NCI-H1417 treated with DMSO at 0.1 percent for 48 hours (cell line): ENCODE measurements at places on chromosomes 2 and 18.
A peak's percentile ranks its signal among the peaks of the same experiment; 100 is the strongest.

- DNase-seq: no peak
Observed at GRCh38 chr2:230330725-230331124, 3.7 kb downstream of the SP140L start.

DNA sequence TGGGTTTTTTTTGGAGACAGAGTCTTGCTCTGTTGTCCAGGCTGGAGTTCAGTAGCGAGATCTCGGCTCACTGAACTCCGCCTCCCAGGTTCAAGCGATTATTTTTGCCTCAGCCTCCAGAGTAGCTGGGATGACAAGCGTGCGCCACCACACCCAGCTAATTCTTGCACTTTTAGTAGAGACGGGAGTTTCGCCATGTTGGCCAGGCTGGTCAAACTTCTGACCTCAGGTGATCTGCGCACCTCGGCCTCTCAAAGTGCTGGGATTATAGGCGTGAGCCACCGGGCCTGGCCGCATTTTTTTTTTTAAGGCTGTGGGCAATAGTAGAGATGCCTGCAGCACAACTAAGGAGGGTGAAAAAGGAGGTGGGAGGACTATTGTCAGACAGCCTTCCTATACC, 41.7 kb upstream of the ZNF532 start:
- no peak for DNase-seq

DNA sequence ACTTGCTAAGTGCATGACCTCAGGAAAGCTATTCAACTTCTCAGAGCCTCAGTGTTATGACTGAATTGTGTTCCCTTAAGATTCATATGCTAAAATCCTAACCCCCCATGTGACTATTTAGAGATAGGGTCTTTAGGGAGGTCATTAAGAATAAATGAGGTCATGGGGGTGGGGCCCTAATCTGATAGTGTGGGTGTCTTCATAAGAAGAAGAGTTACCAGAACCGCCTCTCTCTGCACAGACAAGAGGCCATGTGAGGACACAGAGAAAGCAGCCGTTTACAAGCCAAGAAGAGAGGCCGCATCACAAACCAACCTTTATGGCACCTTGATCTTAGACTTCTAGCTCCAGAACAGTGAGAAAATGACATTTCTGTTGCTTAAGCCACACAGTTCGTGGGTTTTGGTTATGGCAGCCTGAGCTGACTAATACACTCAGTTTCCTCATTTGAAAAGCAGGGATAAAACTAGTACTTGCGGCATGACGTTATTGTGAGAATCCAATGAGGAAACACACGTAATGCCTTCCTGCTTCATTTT, 9.9 kb downstream of the SH2D6 start:
- no peak for DNase-seq

DNA sequence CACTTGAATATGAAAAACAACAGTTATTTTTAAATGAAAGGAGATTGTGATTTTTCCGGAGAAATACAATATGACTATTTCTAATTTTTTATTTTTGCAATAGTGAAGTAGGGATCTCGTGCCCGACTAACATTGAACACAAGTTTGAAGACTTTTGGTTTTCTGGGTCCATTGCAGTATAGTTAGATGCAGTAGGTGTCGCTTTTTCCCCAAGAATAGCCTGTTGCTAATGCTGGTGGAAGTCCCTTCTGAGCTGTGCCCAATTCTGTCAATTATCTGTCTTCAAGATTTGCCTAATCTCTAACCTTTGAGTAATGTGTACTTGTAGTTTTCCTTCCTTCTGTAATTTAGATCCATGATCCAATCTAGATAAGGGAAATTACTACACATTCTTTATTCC, 36.5 kb downstream of the SEMA4F start:
- peak; percentile 8 for DNase-seq

DNA sequence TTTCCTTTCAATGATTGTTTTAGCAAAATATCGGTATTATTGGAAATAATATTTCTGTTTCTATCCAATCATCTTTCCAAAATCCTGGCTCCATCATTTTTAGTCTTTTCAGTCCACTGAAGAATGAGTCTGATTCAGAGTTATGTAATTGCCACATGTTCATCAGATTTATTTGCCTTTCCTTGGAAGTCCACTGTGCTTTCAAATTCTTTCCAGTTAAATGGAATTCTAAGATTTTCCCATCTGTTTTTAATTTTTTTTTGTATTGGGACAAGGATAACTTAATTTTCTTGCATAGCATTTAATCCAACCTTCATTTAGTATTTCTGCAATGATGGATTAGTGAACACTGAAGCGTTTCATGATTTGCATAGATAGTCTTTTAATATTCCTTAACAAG, 521.5 kb upstream of the NRXN1 start:
- no peak for DNase-seq

GRCh38 chr2:74481961-74482800, 617 bp downstream of the CCDC142 start:
- no peak for DNase-seq

DNA sequence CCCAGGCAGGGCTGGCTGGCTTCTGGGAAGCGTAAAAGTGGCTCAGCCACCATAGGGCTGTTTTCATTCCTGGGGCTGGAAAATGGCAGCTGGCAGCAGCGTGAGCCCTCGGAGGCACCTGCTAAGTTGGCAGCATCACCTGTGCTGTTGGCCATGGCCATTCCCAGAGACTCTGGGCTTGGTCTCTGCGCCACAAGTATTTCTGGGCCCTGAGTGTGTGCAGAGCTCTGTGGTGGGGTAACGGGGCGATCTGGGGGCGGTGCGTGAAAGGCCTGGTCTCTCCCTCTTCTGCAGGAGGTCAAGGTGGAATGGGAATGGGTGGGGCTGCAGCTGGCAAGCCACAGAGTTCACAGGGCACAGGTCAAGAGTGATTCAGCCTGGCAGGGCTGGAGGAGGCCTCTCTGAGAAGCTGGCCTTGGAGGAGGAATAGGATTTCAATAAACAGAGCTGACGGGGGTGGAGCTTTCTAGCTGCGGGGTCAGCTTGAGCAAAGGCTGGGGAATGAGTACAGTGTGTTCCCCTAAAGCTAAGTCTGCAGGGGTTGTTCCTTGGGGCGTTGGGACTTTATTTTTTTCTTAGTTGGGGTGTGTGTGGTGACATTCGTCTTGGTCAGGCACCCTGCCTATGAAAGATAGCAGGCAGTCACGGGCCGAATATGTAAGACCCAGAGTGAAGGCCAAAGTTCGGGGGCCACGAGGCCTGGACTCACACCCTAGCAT, 10.3 kb upstream of the NTSR2 start:
- no peak for DNase-seq

DNA sequence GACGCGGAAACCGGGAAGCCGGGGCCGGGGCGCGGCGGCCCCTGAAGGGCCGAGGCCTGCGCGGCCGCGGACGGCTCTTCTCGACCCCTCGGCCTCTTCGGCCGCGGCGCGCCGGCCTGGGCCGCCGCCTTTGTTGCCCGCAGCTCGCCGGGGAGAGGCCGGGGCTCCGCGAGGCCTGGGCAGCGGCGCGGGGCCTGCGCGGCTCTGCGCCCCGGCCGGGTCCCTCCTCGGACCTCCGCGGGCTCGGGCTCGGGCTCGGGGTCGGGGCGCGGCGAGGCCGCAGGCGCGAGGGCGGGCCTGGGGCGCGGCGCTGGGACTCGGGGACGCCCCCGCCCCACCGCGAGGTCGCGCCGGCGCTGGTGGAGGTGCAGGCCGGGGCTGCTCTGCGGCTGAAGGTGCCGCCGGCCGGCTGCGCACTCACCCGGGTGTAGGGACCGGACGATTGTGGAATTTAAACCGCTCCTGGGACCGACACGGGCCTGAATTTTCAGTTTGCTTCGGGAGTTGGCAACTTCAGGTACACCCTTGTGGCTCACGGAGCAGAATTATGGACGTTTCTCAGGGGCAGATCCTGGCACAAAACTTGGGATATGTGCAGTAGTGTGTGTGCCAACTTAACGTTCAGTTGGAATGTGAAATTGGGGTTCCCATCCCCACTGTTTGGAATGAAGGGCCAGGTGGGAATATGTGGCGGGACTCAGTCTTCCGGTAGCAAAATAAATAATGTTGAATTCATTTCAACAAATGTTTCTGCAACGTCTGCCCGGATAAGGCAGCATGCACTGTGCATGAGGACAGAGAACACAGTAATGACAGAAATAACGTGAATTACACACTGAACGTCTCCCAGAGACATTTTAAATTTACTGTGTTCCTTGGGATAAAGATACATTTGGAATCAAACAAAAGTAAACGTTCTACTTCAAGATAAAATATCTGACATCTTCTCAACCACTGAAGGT, 787 bp downstream of the SOCS6 start:
- no peak for DNase-seq

DNA sequence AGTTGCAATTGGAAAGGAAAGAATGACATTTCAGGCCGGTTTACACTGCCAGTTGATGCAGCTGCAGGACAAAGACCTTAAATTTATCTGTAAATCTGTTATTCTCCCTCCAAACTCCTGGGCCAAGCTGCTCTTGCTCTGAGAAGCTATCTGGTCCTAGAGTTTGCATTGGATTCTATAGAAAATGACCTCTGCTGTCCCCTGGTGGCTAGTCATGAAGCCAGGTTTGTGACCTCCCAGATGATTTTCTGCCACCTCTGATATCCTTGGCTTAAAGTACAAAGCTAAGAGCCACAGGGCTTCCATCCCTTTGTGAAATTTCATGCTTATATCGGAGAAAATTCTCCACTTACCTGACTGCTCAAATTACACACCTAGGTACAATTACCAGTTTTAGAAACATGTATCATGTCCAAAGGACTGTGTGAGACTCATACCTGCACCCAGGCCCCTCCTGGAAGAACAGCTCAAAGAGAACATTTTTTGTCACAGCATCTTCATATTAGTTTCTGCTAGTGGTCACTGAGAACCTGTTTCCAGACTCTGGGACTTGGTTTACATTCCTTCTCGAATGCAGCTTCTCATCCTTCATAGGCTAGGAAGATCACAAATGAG, 28.9 kb upstream of the IER3IP1 start:
- peak; percentile 4 for DNase-seq

GRCh38 chr18:23151414-23152099, 16.3 kb downstream of the CABLES1 start:
- no peak for DNase-seq

- no peak for DNase-seq
Observed at GRCh38 chr18:74544898-74545297, 10.6 kb downstream of the CNDP1 start.

GRCh38 chr2:10163498-10164486, 41.3 kb downstream of the RRM2 start:
- DNase-seq: no peak

- DNase-seq: no peak
Observed at GRCh38 chr18:67222887-67223286, 293.6 kb downstream of the DSEL start.

- no peak for DNase-seq
Observed at GRCh38 chr2:48346124-48346536, 183.8 kb upstream of the STON1 start.

DNA sequence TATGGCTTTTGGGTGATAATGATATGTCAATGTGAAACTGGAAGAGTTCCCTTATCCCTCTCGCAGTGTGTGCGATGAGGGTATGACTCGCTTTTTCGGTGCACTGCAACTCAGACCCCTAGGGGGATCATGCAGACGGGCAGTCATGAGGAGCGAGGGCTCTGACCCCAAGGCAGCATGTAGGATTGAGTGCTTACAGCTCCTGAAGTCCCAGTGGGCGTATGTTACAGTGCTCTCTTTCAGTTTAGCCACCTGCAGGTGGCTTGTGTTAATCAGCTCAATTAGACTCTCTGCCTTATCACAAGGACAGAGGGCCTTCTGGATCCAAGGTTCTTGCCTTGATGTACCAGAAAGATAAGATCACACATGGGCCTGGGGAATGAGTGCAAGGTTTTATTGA, 1269.9 kb upstream of the GYPC start:
- DNase-seq: no peak

- DNase-seq: no peak
Observed at GRCh38 chr2:145068509-145068908, 548.6 kb upstream of the ZEB2 start.

- no peak for DNase-seq
Observed at GRCh38 chr18:12860530-12860929, 23.5 kb downstream of the PTPN2 start.

- no peak for DNase-seq
Observed at GRCh38 chr2:235595422-235596010, 101.7 kb downstream of the AGAP1 start.

- DNase-seq: no peak
Observed at GRCh38 chr2:43240766-43241150, 14.4 kb upstream of the ZFP36L2 start.

GRCh38 chr2:113206251-113206650, 32.5 kb downstream of the PSD4 start:
- no peak for DNase-seq

- DNase-seq: no peak
Observed at GRCh38 chr2:170878505-170878904, 50.5 kb upstream of the GORASP2 start.

DNA sequence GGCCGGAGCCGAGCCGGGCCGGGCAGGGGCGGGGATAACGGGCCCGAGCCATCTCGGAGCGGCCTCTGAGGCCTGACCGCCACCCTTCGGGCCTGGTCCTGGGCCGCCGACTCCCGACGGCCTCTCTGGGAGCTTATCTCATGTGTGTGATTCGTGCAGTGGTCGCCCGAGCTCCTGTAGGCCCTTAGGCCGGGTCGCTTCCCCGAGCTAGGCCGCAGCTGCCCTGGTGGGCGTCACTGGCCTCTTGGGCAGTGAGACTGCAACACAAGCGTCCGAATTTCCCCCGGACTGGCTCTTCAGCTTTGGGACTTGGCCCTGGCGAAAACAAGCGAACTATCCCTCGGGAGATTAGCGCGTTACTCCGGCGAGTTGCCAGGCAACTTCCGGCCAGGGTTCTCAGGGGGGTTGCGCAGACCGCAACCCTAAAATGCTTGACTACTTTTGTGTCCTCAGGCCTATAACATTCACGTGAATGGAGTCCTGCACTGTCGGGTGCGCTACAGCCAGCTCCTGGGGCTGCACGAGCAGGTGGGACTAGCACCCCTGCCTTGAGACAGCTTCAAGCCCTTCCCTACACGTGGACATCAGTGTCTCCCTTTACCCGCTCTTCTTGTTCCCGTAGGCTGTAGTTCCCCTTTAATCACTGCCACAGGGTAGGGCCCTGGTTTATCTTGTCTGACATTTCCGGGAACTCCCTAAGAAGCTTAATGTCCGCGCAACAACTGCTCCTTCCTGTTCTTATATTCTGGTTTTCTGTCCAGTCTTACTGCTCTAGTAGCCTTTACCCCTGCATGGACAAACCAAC, 602 bp downstream of the SNX17 start:
- DNase-seq: no peak

DNA sequence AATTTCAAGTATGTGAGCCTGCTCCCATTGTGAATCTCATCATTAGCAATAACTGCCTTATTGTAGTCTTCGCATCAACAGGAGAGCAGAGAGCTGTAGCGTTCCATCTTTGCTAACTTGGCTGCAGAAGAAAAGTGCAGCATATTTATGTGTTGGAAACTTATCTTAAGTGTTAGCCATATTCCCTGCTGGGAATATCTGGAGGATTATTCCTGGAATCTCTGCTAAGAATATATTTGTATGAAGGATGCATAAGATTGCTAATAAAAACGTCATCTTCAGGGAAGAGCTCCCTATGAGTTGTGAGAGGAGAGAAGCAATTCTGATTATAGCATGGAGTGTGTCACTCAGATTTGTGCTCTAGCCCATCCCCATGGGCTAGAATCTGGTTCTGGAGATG, 115.1 kb upstream of the REG3G start:
- DNase-seq: no peak
